ENCODE measurements at places on chromosomes 7 and 10.

DNA sequence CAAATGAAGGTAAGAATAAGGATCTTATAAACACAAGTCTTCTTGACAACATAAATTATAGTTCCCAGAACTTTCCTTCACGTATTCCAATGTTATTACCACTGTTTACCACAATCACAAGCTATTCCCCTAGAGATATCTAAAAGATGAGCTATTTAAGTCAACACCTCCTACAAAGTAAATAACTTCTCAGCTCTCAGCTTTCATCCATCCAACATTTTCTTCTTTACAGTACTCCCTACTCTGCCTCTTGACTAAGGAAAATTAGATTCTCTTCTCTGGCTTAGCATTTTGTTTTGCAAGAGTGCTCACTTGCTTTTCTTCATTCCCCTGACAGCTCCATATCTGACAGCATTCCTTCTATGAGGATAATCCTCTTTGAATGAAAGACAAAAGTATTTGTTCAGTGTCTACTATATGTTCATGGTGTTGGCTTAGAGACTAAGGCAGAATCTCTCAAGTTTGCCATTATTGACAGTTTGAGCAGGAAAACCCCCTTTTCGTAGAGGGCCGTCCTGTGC, 93.0 kb upstream of the IL6 start:
- DNase-seq: no peak

DNA sequence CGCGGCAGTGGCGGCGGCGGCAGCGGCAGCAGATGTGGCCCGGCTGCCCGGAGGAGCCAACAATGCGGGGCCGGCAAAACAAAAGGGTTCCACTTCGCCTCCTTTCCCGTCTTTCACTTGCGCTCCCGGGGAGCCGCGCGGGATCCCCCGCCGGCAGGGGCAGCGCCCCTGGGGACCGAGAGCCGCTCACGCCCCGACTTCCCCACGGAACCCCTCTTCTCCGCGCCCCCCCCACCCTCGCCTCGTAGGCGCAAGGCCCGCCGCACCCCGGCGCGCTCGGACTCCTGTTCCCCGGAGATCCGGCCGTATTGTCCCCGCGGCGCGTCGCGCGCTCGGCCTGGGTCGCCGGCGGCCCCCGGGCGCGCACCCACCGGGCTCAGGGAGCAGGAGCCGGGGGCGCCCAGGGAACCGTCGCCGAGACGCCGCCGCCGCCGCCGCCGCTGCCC, 854 bp downstream of the CTBP2 start:
- DNase-seq: no peak

DNA sequence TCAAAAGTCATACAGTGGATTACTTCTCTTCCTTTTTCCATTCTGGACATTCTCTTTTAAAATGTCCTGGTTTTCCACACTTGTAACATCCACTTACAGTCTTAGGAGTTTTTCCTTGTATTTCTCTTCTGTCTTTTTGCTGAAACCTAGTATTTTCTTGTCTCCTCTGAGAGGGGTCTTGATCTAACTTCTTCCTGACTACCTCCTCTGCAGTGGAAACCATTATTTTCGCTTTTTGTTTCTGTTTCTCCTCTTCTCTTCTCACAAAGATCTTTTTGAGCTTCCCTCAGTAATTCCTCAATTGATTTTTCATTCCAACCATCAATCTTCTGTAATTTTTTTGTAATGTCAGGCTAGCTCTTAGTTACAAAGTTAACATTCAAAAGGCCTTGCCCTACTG, 23.7 kb upstream of the ELOVL3 start:
- no peak for DNase-seq

DNA sequence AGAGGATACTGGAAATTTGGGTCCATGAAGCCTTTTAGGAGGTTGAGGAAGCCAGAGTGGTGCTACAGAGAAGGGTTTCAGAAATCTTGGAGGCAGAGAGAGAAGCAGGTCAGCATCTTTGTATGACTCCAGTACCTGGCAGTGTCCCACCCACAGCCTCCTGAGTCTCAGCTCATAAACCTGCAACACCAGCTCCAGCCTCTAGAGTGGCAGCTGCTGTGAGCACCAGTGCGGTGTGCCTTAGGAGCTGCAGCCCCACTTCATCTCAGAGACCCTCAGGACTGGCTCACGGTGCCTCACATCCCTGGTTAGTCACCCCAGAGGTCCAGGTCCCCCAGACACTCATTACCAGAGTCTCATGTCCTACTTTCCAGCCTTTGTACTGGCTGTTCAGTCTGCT, 84.8 kb upstream of the PRKAR2B start:
- no peak for DNase-seq

- peak; percentile 25 for DNase-seq
These were observed 59.4 kb downstream of the FAM171A1 start for GRCh38 chr10:15311569-15312280.

- no peak for DNase-seq
These were observed 10.6 kb downstream of the AP3M1 start for GRCh38 chr10:74139981-74140380.
